ENCODE measurements at places on chromosomes 12 and 14.

DNA sequence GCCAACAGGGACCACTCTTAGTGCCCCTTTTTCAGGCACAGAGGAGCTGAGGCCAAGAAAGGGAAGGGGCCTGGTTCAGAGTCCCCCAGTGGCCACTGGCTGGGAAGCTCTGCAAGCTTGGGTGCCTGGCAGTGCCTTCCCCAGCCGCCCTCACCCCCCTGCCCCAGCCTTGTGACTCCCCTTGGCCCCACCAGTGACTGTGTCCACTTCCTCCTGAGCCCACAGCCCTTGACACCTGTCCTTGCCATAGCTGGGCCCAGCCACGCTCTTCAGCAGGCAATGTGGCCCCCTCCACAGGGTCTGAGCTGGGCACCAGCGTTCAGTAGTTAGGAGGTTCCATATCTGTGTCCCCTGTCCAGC is 19.0 kb upstream of the C14orf180 start:
- DNase-seq: no peak

GRCh38 chr12:12719496-12719895 is 2.3 kb downstream of the CDKN1B start:
- DNase-seq: no peak

DNA sequence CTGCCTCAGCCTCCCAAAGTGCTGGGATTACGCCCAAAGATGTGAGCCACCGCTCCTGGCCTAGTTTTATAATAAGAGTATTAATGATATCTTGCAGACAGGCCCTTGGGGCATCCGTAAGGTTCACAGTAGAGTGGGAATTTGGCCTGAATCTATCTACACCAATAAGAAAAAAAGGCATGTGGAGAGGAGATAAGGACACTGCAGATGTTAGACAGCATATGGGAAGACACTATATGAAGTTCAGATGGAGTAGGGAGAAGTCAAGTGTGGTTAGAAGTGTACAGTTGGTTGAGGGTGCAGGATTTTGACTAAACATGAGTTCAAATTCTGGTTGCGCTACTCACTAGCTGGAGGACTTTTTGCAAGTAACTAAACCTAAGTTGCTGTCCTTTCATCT is 8.5 kb upstream of the TTC8 start:
- DNase-seq: no peak

GRCh38 chr12:47264951-47265350 is 185.2 kb upstream of the AMIGO2 start:
- no peak for DNase-seq

DNA sequence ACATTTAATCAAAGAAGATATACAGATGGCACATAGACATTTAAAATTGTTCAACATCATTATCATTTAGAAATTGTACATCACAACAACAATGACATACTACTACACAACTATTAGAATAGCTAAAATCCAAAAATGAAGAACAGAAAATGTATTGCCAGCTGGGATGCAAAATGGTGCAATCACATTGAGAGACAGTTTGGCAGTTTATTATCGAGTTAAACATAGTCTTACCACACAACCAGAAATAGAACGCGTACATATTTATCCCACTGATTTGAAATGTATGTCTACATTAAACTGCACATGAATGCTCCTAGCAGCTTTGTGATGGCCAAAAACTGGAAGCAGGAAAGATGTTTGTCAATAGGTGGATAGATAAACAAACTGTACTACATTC is 791.5 kb upstream of the MGAT4C start:
- no peak for DNase-seq

GRCh38 chr12:25997201-25997963 is 38.9 kb downstream of the RASSF8 start:
- DNase-seq: no peak

Measured in G401 (cell line).